ENCODE measurements at places on chromosomes 16 and 17.

DNA sequence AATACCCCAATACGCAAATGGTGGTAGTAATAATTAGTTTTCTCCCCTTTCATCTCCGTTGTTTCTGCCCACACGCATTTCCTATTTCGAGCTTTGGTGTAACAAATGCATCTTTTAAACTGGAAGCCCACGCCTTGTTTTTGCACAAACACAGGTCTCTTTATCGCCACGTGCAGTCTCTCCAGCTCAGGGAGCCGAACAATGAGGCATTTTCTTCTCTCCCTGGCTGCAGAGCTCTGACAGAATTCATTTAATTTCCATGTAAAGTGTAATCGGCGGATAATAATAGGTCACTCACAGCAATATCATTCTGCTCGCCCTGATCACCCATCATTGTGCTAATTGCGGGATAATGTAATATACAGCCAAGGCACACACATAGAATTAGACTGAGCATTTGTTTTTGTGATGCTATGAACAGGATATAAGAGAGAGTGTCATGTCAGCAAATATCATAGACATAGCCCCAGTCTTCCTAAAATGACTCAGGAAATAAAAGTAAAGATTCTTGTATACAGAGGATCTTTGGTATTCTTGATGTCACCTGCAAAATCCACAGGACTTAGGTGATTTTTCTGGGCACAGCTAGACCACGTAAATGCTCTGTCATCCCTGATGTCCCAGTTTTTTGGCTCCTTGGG, 452.6 kb upstream of the CDH11 start:
- no peak for DNase-seq

DNA sequence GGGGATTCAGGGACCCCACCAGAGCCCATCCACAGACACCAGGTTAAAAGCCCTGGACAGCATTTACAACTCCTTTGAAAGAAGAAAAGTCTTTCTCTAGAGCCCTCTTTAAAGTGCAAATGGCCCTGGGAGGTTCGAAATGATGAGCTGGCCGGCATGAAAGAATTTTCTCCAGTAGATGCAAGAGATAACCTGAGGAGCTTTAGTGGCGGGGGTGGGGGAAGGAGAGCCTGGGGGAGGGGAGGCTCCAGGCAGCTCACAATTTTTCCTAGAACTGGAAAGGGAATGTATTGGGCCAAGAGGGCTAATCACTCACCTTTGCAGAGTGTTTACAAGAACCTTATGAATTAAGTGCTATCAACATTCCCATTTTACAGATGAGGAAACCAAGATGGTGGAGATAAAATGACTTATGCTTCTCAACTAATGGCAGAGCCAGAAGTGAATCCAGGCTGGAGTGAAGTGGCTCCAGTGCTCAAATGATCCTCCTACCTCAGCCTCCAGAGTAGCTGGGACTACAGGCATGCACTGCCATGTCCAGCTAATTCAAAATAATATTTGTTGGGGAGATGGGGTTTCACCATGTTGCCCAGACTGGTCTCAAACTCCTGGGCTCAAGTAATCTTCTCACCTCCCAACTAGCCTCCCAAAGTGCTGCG, 4.2 kb upstream of the CDH1 start:
- no peak for DNase-seq

- no peak for DNase-seq
These were observed 419.8 kb upstream of the DYNLRB2 start for GRCh38 chr16:80120899-80121521.

DNA sequence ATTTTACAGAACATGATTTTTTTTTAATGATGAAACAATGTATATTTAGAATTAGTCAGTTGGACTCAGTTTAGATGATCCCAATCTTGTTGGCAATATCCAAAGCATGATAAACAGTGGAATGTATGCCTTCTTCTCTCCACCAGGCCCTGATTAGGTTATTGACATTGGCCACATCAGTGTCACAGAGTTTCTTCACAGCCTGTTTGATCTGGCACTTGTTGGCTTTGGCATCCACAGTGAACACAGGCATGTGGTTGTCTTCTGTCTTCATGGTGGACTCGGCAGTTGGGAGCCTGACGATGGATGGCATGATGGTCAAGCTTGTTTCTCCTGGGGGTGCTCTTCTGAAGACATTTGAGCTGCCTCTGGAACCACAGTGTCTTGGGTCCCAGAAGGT, 317.5 kb downstream of the PMP22 start:
- no peak for DNase-seq

- DNase-seq: no peak
These were observed 36.7 kb upstream of the ULK2 start for GRCh38 chr17:19904412-19904811.

GRCh38 chr17:54891176-54891821, 9.4 kb upstream of the TOM1L1 start:
- DNase-seq: peak; percentile 82

DNA sequence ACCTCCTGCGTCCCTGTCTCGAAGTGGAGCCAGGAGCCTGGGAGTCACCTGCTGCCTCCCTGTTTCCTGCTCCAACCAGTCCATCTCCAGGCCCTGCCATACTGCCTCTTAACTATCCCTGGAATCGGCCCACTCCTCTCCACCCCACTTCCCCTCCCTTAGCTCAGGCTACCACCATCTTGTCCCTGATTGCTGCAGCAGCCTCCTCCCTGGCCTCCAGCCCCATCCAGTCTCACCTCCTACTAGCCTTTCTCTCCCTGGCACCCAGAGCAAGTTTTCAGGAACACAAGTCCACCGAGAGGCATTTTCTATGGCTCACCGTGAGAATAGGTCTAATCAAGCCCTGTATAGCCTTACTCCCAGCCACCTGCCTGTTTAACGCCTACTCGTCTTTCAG, 865 bp upstream of the CAMKK1 start:
- no peak for DNase-seq

DNA sequence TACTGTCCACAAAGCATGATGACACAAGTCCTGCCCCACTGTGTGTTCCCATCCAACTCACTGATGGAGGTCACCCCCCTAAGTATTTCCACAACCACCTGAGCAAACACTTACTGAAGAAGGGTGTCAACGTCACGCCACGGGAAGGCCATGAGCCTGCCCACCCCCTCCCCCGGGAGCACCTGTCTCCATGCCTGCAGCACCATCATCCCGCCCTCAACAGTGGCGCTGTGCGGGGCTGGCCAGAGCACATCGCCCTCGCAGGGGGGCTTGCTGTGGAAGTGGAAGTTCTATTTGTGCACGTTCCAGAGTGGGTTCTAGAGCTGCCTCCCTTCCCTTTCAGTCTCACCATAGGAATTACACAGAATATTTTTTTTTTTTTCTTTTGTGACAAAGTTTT, 4.3 kb upstream of the MBTPS1 start:
- DNase-seq: no peak

DNA sequence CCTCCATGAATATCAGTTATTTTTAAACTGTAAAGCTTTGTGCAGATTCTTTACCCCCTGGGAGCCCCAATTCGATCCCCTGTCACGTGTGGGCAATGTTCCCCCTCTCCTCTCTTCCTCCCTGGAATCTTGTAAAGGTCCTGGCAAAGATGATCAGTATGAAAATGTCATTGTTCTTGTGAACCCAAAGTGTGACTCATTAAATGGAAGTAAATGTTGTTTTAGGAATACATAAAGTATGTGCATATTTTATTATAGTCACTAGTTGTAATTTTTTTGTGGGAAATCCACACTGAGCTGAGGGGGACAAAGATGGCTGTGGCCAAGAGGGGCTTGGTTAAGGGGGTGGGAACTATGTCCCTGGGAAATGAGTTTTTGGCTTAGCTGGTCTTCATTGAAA, 2.3 kb downstream of the CCL11 start:
- no peak for DNase-seq

- no peak for DNase-seq
These were observed 2.0 kb downstream of the ZNF319 start for GRCh38 chr16:57998486-57998885.

GRCh38 chr17:6524520-6524919, 31.8 kb downstream of the PITPNM3 start:
- DNase-seq: no peak

All from NCI-H524 (cell line).